ENCODE measurements at places on chromosomes 4 and X. TPM values are rescaled to one million over a fixed set of nuclear protein-coding genes. Genes with fewer than 3 reads are reported as not detected.

MTMR8 gene
- 1.5 TPM for total RNA-seq

EFNB1 gene
- 18.6 TPM for total RNA-seq

COL25A1 gene
- total RNA-seq: 0.22 TPM

RNF212 gene
- 2.4 TPM for total RNA-seq

PRKX gene
- 5.1 TPM for total RNA-seq

SPANXD gene
- total RNA-seq: not detected

DGAT2L6 gene
- total RNA-seq: not detected

TMPRSS11A gene
- total RNA-seq: not detected

DMRTC1 gene
- 0.26 TPM for total RNA-seq

NAT8L gene
- 5.2 TPM for total RNA-seq

SLC38A5 gene
- total RNA-seq: 0.41 TPM
